ENCODE measurements at places on chromosomes 7 and 10.

DNA sequence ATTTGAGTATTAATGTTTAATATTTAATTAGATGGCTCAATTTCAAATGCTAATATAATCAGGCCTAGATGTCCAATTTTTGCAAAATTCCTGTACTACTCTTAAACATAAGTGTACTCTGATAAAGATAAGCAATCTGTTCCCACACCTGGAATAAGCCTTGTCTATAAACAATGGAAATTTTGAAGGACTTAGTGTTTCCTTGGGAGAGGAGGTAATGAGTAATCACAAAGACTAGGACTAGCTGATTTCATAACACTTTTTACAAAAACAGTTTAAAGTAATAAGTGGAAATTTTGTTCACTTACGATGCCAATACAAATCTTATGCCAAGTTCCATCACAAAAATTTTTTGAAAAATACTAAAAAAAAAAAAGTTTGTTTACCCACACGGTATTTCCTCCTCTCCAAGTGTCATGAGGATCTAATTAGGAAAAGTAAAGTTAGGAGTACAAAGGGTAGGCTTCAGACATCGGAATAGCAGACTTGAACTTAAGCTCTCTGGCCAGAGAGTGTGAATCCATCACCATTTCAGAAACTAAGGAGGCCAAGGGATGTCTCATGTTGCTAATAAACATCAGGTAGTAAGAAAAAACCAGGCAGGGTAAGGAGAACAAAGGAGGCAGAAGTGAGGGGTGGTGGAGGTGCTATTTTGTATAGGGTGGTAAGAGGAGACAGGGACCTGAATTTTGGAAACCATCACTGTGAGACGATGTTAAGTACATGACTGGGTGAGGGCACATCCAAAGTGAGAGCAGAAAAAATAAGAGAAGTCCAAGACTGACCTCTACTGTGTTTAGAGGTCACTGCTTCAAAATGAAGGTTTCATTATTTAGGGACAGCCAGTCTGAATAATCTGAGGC, 61.3 kb downstream of the RAPGEF5 start:
- DNase-seq: no peak

- no peak for DNase-seq
These were observed 59.0 kb downstream of the GNA12 start for GRCh38 chr7:2785071-2785500.

DNA sequence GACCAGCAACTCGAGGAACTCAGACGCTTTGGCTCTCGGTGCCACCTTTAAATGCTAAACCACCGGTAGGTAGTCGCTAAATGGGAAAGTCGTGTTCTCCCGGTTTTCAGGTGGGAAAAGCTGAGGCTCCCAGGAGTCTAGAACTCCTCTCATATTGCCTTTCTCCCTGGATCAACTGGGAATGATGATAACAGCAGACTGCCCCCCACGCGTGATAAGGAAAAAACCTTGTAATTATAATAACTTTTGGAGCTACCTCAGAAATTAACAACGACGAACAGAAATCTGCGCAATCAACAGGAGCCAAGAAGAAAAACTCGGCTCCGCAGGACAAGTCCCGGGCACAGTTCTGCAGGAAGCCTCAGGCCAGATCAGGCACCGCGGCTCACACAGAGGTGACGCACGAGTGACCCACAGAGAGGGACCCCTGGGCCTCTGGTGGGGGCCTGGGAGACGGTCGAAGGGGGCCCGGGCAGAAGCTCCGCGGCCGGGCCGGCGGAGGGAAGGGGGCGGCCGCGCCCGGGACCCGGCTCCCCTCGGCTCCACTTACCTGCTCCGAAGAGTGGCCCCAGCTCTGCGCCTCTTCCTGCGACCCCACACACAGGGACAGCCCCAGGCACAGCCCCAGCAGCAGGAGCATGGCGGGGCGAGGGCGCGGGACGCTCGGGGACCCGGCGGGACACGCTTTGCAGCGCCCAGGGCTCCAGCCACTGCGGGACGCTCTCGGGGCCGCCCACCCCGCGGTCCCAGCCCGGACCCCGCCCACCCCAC, at the start of gene ITIH5:
Gene ITIH5 (minus strand): TSS at position 714 of the 771 bp plus-strand sequence. CDS start 74 bp downstream, at position 640.
- DNase-seq: no peak

GRCh38 chr7:95737828-95738505, 34.4 kb upstream of the DYNC1I1 start:
- DNase-seq: no peak

DNA sequence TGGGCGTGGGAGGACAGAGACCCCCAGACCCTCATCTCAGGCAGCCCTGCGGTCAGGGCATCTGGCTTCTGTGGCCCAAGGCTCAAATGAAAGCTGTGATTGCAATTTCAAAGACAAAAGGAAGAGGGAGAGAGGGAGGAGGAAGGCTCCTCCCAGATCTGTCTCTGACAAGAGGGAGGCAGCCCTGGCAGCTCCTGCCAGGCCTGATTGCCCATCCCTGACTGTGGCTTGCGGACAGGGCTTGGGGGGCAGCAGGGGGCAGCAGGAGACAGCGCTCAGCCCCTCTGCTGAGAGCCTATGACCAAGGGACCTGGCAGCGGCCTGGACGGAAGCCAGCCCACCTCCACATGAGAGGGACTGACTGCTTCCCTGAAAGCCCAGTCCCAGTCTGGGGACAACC, 91.8 kb downstream of the PTPRN2 start:
- DNase-seq: no peak

GRCh38 chr7:4144811-4145510, 537.1 kb upstream of the FOXK1 start:
- DNase-seq: no peak

- DNase-seq: no peak
These were observed 37.9 kb upstream of the CNPY1 start for GRCh38 chr7:155584261-155584660.

Data from activated CD8-positive, alpha-beta memory T cell treated with anti-CD3 and anti-CD28 coated beads for 4 hours (primary cell).